Testis (tissue), 5 donors: ENCODE measurements at places on chromosomes 3 and 15.
A peak's percentile ranks its signal among the peaks of the same experiment; 100 is the strongest.

DNA sequence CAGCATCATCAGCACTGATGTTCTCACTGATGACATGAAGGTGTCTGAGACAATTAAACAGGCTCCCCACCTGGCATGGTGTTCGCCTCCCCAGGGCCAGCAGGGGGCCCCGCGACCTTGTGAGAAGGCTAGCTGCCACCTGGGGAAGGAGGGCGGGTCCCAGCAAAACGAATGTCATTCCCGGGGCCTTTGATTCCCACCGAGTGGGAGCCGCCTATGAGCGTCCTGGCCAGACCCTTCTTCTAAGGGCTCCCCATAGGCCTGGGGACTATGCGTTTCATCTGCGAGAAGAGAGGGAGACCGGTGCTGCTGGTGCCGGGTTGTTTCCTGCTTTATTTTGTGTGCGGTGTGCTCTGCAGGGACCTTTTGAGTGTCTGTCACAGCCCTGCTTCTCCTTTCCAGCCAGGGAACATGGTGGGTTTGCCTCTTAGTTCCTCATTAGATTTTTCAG is 20.5 kb upstream of the MINDY4B start:
- peak; percentile 67 for DNase-seq
- no peak overlapping the region for H3K4me3 ChIP-seq
- H3K27me3 ChIP-seq = no peaks in the 10 kb centered on the region
- H3K4me1 ChIP-seq = no peaks in the 10 kb centered on the region
- no peaks in the 10 kb centered on the region for H3K36me3 ChIP-seq

DNA sequence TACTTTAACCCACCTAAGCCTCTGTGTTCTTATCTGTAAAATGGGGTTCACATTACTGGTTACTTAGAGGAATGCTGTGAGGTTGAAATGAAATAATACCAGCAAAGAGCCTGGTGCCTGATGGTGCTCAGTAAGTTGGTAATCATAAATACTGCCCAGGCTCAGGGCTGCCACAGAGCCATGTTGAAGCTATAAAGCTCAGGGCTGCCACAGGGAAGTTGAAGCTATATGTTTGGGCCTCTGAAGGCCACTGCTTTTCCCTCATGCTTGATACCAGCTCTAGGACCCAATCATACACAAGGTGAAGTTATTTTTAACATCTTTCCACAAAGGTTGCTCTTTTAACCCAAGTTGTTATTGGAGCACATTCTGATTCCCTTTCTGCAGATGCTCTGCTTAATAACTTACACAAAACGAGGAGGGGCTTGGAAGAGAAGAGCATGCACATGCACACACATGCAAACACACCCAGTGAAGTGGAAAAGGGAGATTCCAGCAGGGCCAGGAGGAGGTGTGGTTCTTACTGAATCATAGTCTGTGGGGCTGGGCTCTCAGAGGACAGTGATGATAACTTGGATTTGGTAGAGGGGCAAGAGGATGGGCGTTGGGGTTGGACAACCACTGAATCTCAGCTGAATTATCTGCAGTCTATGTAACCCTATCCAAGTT is 17.4 kb downstream of the PARP14 start:
- no peak for DNase-seq
- no peaks in the 10 kb centered on the region for H3K36me3 ChIP-seq
- H3K27me3 ChIP-seq = no peaks in the 10 kb centered on the region
- H3K4me1 ChIP-seq = no peaks in the 10 kb centered on the region

- H3K4me3 ChIP-seq = no peak overlapping the region
- no peaks in the 10 kb centered on the region for H3K36me3 ChIP-seq
- H3K27me3 ChIP-seq = no peaks in the 10 kb centered on the region
- no peak for DNase-seq
Measured at GRCh38 chr15:83598031-83598430, 55.9 kb upstream of the ADAMTSL3 start.

DNA sequence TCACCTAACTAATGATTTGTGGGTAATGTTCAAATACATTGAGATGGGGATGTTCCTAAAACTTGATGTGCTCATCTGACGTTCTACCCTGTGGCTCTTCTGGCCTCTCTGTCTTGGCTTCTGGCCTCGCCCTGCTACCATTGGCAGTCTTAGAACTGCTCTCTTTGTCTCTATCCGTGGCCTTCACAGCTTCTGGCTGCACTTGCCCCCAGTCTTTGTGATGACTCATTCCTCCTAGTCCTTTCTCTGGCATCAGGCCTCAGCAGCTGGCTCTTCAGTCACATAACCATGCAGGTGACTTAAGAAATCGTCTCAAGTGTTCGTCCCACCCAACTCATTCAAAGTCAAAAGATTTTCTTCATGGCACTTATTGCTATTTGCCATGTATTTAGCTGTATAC is 188.1 kb downstream of the BBX start:
- no peak overlapping the region for H3K27ac ChIP-seq
- no peak overlapping the region for H3K4me3 ChIP-seq
- no peaks in the 10 kb centered on the region for H3K27me3 ChIP-seq
- H3K36me3 ChIP-seq = no peaks in the 10 kb centered on the region
- peaks cover 3% of the 10 kb centered on the region for H3K4me1 ChIP-seq

DNA sequence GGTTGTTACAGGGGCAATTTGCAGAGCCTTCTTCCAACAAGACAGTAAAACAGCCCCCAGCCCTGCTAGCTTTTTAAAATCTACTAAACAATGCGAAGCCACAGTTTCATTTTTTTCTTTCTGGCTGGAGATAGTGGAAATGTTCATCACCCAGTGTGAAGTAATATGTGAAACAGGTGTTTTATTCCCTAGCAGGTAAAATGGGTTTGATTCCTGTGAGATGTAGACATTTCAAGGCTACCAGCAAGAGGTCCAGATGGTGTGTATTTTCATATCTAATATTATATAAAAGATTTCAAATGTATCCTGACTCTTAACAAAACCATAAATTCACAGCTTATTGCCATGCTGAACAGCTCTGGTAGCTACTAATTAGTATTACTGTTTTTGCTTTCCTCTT is 160.3 kb downstream of the SATB1 start:
- H3K4me1 ChIP-seq = no peaks in the 10 kb centered on the region
- DNase-seq = no peak
- H3K27ac ChIP-seq = no peak overlapping the region
- H3K36me3 ChIP-seq = no peaks in the 10 kb centered on the region
- H3K27me3 ChIP-seq = no peaks in the 10 kb centered on the region
- no peak overlapping the region for H3K4me3 ChIP-seq

GRCh38 chr3:49647741-49648140 is 26.4 kb upstream of the APEH start:
- DNase-seq = no peak
- no peaks in the 10 kb centered on the region for H3K4me1 ChIP-seq
- H3K27me3 ChIP-seq = no peaks in the 10 kb centered on the region

- no peak overlapping the region for H3K4me3 ChIP-seq
- peaks cover 18% of the 10 kb centered on the region for H3K4me1 ChIP-seq
- DNase-seq = peak; percentile 88
- H3K27me3 ChIP-seq = no peaks in the 10 kb centered on the region
- H3K27ac ChIP-seq = peak overlapping the region; percentile 65
Measured at GRCh38 chr3:14451844-14452739, 49.7 kb downstream of the SLC6A6 start.

DNA sequence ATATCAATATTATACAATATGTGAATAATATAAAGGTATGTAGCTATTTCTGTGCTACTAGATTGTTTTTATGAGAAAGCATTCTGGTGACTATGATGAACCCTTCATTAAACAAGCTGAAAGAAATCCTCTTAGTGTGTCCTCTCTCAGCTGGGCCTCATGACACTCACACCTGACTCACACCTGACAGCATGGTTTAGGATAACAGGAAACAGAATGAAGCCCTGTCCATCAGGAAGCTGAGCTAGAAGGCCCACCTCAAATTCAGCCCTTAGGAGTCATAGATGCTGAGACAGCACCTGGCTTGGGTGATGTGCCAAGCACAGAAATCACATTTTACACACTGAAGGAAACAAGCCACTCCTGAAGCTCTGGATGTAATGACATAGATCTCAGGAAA is 30.8 kb downstream of the CHCHD4 start:
- no peak for DNase-seq
- H3K27me3 ChIP-seq = no peaks in the 10 kb centered on the region
- no peak overlapping the region for H3K27ac ChIP-seq
- no peaks in the 10 kb centered on the region for H3K36me3 ChIP-seq

- no peak overlapping the region for H3K4me3 ChIP-seq
- no peaks in the 10 kb centered on the region for H3K4me1 ChIP-seq
- H3K27ac ChIP-seq = no peak overlapping the region
- no peaks in the 10 kb centered on the region for H3K36me3 ChIP-seq
- no peaks in the 10 kb centered on the region for H3K27me3 ChIP-seq
- no peak for DNase-seq
Measured at GRCh38 chr15:93414576-93415231, 325.7 kb upstream of the RGMA start.

- no peaks in the 10 kb centered on the region for H3K36me3 ChIP-seq
- H3K27ac ChIP-seq = no peak overlapping the region
- no peaks in the 10 kb centered on the region for H3K27me3 ChIP-seq
- no peaks in the 10 kb centered on the region for H3K4me1 ChIP-seq
Measured at GRCh38 chr3:124227150-124227630, 235.3 kb upstream of the ROPN1 start.

DNA sequence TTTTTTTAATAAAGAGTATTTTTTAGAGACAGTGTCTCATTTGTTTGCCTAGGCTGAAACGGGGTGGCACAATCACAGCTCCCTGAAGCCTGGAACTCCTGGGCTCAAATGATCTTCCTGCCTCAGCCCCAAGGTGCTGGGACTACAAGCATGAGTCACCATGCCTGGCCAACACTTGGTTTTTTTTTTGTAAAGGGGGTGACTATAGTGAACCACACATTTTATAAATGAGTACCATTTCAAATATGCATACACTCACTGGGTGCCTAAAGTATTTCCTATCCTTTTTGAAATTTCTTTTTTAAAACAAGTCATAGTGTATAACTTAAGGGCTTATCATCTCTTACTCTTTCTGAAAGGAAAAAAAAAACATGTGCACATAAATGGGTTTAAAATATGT is 325.2 kb upstream of the MEIS2 start:
- no peak overlapping the region for H3K27ac ChIP-seq
- no peak for DNase-seq
- no peak overlapping the region for H3K4me3 ChIP-seq
- H3K36me3 ChIP-seq = no peaks in the 10 kb centered on the region

DNA sequence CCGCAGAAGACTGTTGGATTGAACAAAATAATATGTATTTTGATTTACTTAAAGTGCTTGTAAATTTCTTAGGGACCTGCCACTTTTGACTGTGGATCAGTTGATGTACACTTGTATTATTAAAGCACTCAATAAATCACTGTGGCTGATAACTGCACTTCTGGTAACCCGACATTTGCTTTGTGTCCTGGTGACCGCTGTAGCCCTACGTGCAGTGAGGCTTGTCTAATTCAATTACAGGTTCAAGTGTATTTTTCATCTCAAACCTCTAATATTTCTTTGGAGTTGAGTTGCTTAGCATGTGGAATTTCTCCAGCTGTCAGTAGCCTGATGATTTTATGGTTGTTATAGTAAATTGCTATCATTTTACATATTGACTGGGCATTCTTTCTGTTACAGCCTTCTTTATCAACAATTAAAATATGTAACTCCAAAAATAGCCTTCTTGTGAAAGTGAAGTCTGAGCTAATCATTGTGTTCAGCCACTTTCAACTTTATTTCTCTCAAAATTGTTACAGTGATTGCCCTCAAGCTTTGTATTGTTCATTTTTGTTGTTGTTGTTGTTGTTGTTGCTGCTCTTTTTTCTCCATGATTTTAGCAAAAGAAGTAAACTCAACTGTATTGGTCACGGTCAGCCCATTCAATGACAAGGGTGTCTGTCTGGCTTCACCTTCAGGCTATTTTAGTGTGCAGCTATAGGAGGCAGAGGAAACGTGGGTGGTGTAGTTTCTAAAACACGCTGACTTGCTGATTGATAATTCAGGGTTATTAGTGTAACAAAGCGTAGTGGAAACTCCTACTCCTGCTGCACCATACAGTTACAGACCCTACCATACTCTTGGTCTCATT is 215.1 kb upstream of the UBE2E1 start:
- H3K4me1 ChIP-seq = no peaks in the 10 kb centered on the region
- no peaks in the 10 kb centered on the region for H3K27me3 ChIP-seq

GRCh38 chr15:83206526-83207008 is 1.1 kb downstream of the HDGFL3 start:
- peak overlapping the region; percentile 83 for H3K4me3 ChIP-seq
- peak overlapping the region; percentile 97 for H3K27ac ChIP-seq
- peak; percentile 50 for DNase-seq
- H3K4me1 ChIP-seq = peaks cover 15% of the 10 kb centered on the region
- no peaks in the 10 kb centered on the region for H3K27me3 ChIP-seq
- H3K36me3 ChIP-seq = no peaks in the 10 kb centered on the region

- no peaks in the 10 kb centered on the region for H3K27me3 ChIP-seq
- no peak for DNase-seq
- H3K4me3 ChIP-seq = no peak overlapping the region
- no peaks in the 10 kb centered on the region for H3K36me3 ChIP-seq
- H3K27ac ChIP-seq = no peak overlapping the region
Measured at GRCh38 chr3:103112273-103112672, 677.5 kb downstream of the ZPLD1 start.

DNA sequence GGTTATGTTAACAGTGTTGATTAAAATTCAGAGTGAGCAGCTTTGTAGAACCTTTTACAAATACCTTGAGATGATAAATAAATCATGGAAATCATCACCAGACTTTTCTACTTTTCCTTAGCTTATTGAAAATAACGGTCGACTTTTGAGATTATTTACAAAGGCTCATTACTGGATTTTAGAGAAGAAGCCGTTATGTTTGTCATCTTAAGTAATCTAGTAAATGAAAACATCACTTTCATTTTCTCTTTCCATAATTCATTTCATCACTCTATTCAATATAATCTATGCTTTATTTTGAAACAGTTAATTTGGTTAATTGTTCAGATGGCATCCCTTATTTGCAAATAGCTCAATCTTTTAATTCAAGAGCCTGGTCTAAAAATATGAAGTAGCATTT is 3.6 kb downstream of the PLCL2 start:
- no peak overlapping the region for H3K4me3 ChIP-seq
- H3K36me3 ChIP-seq = no peaks in the 10 kb centered on the region
- H3K27me3 ChIP-seq = no peaks in the 10 kb centered on the region

- no peak overlapping the region for H3K27ac ChIP-seq
- DNase-seq = no peak
- H3K4me1 ChIP-seq = no peaks in the 10 kb centered on the region
- no peaks in the 10 kb centered on the region for H3K27me3 ChIP-seq
- H3K4me3 ChIP-seq = no peak overlapping the region
Measured at GRCh38 chr3:111694471-111694870, 99.3 kb upstream of the ZBED2 start.

DNA sequence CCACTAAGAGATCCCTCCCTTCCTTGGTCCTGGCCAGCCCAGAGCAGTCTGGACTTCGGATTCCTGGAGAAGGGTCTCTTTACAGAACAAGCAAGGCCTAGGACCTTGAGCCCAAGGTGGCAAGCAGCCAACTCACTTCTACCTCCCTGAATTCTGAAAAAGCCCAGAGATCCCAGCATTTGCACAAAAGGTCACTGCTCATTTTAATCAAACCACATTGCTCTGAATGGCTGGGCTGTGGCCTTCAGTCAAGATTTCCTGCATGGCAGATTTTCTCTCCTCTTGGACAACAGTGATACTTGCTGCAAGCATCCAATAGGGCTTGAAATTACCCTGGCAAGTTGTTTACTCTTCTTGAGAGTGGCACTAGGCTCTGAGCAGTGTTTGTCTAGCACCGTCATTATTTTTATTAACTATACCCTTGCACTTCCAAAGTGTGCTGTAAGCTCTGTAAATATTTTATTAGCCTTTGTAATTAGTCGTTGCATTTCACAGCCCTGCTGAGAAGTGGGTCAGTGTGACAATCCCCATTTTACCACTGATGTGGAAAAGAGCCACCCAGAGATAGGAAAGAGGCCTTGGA is 274.7 kb upstream of the CTNNB1 start:
- H3K36me3 ChIP-seq = no peaks in the 10 kb centered on the region
- no peak overlapping the region for H3K4me3 ChIP-seq
- no peak for DNase-seq

GRCh38 chr3:36451816-36452215 is 71.5 kb downstream of the STAC start:
- no peaks in the 10 kb centered on the region for H3K4me1 ChIP-seq
- H3K27me3 ChIP-seq = no peaks in the 10 kb centered on the region
